H4 (cell line): ENCODE measurements at places on chromosomes 5 and 9. TPM values are rescaled to one million over a fixed set of nuclear protein-coding genes. Genes with fewer than 3 reads are reported as not detected.

SELENOP gene
- 64.2 and 68.9 TPM in 2 replicates for total RNA-seq

ARL14EPL gene
- total RNA-seq, result 1.3 TPM in 1 of 2 replicates, not detected in the other

TAF11L5 gene
- total RNA-seq, result not detected in 2 replicates

SH3RF2 gene
- total RNA-seq, result 1.6 and 3.0 TPM in 2 replicates

SAXO1 gene
- under 0.01 TPM in 1 of 2 replicates, not detected in the other for total RNA-seq

C9orf43 gene
- total RNA-seq, result 1.1 TPM in 1 of 2 replicates, not detected in the other

SEMA6A gene
- 1.5 and 5.0 TPM in 2 replicates for total RNA-seq

TMEM8B gene
- total RNA-seq, result 2.1 and 4.2 TPM in 2 replicates

CATSPER3 gene
- total RNA-seq, result 0.08 TPM in 1 of 2 replicates, not detected in the other

STOM gene
- 38.2 and 47.0 TPM in 2 replicates for total RNA-seq

KIAA1191 gene
- 83.8 and 97.8 TPM in 2 replicates for total RNA-seq

TMOD1 gene
- 1.3 and 1.8 TPM in 2 replicates for total RNA-seq

LHX2 gene
- total RNA-seq, result 2.2 and 8.5 TPM in 2 replicates

ABL1 gene
- total RNA-seq, result 18.5 and 20.0 TPM in 2 replicates

AMBP gene
- total RNA-seq, result 6.6 and 9.9 TPM in 2 replicates

ZNF618 gene
- total RNA-seq, result 4.8 and 4.9 TPM in 2 replicates

WHRN gene
- 0.37 and 1.5 TPM in 2 replicates for total RNA-seq

ORM1 gene
- 0.33 TPM in 1 of 2 replicates, not detected in the other for total RNA-seq

EIF4E1B gene
- not detected in 2 replicates for total RNA-seq

CFAP157 gene
- total RNA-seq, result not detected in 2 replicates

COL27A1 gene
- 1.3 and 2.4 TPM in 2 replicates for total RNA-seq

PCA3 gene
- total RNA-seq, result not detected in 2 replicates
